ENCODE measurements at places on chromosomes 3 and 15.
A peak's percentile ranks its signal among the peaks of the same experiment; 100 is the strongest.

GRCh38 chr3:17369973-17370372, 372.5 kb downstream of the TBC1D5 start:
- DNase-seq, result no peak

GRCh38 chr3:175410251-175410650, 551.1 kb downstream of the NAALADL2 start:
- DNase-seq, result peak; percentile 76

- no peak for DNase-seq
Measured at GRCh38 chr3:48466386-48467109, 20.0 kb downstream of the ATRIP start.

- peak; percentile 18 for DNase-seq
Measured at GRCh38 chr15:29089731-29090616, 179.6 kb downstream of the NSMCE3 start.

DNA sequence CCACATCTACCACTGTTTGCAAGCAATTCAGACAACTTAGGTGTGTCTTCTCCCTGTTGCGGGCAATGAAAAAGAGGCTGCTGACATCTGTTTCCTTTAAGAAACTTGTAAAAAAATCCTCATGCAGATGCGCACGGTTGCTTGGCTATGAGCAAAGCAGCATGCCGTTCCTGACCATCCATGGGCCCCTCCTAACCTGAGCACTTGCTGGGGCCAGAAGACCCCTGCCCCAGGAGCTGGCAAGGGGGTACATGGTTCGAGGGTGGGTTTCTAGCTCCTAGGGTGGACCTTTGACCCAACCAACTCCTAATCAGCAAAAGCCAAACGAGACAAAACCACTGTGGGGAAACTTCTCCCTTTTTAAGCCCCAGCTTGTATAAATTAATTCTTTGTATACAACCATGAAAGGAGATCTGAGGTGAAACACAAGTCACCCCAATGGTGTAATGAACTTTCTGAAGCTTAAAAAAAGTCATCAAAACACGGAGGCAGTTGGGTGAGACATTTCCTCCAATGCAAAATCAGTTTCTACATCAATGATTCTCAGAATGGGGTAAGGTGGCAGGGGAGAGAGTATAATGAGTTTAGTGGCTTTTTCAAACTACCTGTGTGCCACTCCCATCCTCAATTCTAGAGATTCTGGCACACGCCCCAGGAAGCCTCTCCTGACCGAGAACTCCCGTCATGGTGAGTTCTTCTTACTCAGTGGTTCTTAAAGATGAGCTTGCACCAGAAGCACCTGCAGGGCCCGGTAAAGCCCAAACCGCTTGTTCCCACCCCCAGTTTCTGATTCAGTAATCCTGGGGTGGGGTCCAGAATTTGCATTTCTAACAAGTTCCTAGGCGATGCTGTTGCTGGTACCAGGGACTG, 44.1 kb downstream of the CPN2 start:
- no peak for DNase-seq

- no peak for DNase-seq
Measured at GRCh38 chr3:31157047-31157694, 262.7 kb upstream of the GADL1 start.

GRCh38 chr15:66850996-66851310, 148.9 kb downstream of the SMAD6 start:
- no peak for DNase-seq

GRCh38 chr3:116445311-116445841, at the start of gene LSAMP:
Gene LSAMP, minus strand, starts transcription at chr3:116445487.
- DNase-seq, result peak; percentile 64

DNA sequence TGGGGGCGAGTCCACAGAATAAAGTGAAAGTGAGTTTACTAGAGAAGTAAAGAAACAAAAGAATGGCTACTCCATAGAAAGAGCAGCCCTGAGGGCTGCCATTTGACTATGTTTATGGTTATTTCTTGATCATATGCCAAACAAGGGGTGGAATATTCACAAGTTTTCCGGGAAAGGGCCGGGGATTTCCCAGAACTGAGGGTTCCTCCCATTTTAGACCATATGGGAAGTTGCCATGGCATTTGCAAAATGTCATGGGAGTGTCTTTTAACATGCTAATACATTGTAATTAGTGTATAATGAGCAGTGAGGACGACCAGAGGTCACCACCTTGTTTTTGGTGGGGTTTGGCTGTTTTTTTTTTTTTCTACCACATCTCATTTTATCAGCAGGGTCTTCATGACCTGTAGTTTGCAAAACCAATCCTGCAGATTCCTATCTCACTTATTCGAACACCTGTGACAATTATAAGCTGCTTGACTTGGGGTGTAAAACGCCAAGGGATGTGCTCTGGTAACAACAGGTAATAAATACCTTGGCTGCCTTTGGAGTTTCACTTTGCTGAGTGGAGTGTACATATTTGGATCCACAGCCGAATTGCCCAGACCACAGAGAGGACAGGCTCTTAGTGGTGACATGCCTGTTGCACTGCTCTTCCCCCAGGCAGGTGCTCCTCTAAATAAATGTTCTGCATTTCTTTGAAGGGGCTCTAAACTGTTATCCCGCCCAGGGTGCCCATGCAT, 43.6 kb downstream of the C2CD4B start:
- DNase-seq, result no peak

- DNase-seq, result no peak
Measured at GRCh38 chr3:194615226-194615625, 18.0 kb downstream of the TMEM44 start.

DNA sequence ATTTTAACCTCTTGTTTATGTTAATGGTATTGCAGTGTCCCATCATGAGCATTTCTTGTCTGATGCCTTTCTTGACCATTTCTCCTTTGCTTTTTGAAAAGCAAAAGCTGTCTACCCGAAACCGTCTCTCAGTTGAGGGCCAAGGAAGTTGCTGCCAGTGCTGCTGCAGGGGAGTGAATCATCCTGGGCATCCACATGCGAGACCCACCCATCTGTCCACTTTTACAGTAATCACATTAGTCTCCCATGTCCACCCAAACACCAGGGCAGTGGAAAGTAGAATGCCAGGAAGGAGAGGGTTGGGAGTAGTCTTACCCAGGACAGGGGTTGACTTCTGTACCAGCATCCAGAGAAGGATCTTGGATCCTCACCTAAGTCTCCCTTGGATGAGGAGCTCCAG, 48.6 kb upstream of the TEX264 start:
- no peak for DNase-seq

GRCh38 chr3:151578495-151578894, 117.6 kb upstream of the IGSF10 start:
- DNase-seq, result no peak

DNA sequence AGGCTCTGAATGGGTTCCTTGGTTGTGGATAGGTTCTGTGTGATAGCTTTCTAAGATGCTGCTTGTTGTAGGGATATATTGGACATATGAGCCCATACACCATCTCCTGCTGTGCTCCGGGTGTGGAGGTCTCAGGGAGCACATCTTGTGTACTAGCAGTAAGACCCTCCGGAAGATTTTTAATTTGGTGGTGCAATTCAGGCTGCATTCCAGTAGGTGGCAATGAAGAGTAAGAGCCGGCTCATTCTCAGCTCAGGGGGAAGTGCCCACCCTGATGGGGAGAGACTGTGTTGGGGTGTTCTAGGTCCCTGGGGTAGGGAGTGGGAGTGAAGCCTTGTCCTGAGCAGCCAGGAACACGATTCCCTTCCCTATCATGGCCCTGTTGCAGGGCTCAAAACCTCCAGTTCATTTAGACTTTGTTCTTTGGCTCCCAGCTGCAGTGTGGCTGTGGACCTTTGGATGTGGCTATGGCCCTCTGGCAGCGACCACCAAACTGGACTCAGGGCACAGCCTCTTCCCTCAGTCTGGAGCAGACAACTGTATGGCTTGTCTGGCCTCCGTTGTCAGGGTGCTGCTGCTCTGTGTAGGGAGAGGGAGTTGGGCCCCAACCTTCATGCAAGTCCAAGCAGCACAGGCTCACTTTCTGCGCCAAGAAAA, 104.7 kb downstream of the UNC13C start:
- DNase-seq, result peak; percentile 3

DNA sequence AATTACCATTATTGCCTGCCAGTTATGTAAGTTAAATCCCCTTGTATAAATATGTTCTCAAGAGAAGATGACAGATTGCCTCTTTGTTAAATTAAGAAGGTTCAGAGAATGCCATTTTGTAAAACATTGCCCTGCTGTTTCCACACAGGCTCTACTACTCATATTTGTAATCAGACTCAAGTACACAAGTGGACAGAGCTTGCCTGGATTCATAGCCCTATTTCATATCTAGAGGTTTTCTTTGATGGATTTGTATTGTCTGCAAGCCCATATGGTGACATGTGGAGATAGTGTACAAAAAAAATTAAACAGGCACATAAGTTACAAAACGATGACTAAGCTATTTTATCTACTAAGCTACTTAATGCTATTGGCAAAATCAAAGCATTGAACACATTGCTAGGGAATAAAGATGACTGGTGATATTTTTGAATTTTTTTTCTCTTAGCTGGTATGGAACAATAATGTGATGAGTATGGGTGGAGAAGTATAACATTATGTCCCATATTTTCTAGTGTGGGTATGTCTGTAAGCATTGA, 1286.6 kb upstream of the ALCAM start:
- no peak for DNase-seq
